ENCODE measurements at places on chromosomes 6 and 20.

- DNase-seq = no peak
Observed at GRCh38 chr20:47392015-47392720, 35.7 kb upstream of the ZMYND8 start.

DNA sequence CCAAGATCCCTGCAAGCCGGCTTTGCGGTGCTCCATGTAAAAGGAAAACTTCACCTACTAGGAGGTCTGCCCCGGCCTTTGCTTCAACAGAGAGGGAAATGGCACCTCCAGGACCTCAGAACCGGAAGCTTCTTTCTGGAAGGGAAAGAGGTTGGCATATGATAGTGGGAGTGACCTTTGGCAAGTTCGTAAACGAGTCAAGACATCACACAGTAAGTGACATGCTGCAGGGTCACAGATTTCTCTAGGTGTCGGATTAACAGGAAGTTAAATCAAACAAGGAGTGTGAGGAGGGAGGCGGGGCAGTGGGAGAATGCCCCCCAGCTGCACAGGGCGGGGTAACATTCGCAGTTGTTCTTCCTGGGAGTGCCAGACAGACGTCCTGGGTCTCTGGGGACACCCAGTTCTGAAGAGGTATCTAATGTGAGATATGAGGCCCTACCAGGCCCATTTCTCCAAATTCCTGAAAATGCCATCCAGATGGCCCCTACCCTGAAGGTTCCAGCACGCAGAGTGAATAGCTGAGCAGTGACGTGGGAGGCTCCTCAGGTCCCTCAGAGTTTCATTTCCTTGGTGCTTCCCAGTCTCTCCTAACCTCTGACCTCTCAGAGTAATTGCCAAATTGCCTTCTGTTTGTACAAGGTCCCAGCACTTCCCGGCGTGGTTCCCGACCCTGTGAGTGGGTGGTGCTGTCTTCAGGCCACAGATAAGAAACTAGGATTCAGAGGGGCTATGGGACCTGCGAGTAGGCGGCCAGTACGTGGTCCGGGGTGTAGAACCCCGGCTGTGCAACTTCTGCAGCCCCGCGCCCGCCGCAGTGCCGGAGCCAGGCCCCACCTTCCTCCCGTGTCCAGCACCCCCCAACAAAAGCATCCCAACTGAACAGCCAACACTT lies 1.9 kb downstream of the RRBP1 start:
- peak; percentile 21 for DNase-seq

DNA sequence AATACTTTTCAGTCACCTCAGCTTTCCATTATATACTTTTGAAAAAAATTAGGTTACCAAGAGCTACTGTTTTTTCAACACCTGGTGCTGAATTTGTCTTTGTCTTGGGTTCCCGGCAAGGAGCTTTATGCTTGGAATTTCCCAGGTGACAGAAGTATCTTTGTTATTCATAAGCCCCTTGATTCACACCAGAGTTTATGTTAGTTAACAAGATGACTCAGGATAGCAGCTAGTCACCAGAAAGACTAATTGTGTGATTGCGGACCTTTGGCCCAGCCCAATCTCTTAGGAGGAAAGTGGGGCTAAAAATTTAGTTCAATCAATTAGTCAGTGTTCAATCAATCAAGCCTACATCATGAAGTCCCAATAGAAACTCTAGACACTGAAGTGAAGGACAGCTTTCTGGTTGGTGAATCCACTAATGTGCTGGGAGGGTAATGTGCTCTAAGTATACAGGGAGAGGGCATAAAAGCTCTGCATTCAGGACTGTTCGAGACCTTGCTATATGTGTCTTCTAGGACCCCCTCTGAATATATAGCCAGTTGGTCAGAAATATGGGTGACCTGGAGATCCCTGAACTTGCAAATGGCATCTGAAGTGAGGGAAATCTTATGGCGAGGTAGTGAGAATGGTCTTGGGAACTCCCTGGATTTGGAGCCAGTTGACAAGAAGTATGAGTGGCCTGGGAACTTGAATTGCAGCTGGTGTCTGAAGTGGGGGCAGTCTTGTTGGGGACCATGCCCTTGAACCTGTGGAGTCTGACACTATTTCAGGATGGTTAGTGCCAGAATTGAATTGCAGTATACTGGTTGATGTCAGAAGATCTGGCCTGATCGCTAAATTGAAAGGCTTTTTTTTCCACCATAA lies 16.2 kb downstream of the TMEM30A start:
- no peak for DNase-seq

DNA sequence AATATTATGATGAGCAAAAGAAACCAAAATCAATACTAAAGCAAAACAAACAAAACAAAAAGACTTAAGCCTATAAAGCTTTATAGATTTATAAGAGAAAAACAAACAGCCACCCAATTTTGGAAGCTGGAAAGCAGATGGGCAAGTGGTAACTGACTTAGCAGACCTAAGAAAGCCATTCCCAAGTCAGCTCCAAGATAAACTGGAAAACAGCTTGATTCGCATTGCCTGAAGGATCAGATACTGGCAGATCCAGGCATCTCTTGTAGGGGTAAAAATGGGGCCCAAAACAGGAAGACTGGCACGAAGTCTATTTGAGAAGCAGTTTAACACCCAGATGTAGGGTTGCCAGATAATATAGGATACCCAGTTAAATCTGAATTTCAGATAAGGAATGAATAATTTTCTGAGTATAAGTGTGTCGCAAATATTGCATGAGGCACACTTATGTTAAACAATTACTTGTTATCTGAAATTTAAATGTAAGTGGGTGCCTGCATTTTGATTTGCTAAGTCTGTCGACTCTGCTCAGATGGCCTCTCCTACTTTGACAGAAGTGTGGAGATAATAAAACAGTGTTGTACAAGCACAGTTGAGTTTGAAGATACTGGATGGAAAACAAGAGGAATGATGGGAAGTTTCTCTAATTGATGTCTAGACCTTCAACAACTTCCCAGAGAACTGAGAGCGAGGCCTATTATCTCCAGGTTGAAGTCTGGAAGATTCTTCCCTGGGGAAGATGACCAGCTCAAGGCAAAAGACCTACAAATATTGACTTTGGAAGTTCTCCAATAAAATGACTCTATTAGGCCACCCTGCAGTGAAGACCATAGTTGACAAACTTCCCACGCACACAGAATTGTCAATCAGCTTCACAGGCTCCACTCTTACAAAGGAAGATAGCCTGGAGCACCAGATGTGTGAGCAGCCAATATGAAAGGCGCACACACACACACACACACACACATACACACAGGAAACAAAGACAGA lies 113.4 kb downstream of the FAM50B start:
- DNase-seq = no peak

- DNase-seq = no peak
Observed at GRCh38 chr6:80321011-80321410, 214.5 kb downstream of the BCKDHB start.

GRCh38 chr6:25302677-25303128 lies 23.5 kb downstream of the CARMIL1 start:
- DNase-seq = no peak

DNA sequence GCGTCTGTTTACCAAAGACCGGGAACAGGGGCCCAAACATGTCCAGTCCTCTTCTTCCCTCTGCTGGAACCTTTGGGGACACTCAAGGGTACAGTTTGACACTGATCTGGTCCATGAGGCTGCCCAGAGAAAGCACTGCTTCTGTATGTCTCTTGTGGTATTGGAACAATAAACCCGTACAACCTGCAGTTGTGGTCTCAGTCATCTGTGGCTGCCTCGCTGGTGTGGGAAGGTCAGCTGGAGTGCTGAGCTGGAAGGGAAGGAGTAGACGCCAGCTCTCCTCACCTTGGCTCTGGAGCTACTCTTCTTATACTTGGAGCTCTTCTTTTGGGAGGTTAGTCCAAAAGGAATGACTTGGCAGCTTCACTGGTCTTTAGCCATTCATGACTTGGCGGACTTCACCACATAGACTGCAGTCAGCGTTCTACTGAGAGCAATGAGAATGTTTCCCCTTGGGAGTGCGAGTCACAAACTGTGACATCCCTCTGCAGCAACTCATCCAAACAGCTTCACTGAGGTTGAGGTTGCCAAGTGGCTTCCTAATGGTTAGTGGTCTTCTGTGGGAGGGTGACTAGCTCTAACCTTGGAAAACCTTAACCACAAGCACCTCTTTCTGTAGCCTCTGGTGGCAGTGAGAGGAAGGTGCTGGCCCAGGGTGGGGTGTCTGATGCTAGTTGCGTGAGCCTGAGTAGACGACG lies 81.2 kb downstream of the ASXL1 start:
- no peak for DNase-seq

DNA sequence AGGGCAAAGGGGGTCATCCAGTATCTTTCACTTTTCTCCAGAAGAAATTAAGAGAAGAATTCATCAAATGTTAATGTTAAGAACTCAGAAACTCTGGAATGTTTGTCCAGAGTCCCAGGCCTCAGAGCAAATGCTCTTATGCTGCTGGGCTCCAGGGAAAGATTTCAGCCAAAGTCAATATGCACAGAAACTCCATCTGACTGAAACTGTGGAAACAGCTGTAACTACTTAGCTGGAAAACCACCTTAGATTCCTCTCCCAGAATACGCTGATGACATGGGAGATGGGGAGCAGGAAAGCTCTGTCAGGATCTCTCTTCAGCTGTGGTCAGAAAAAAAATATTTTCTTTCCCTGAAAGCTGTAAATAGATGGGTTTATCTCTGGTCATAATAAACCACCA lies 559.6 kb downstream of the RFPL4B start:
- no peak for DNase-seq

- no peak for DNase-seq
Observed at GRCh38 chr20:48681201-48681872, 146.5 kb downstream of the PREX1 start.

- DNase-seq = no peak
Observed at GRCh38 chr6:19713984-19714383, 123.2 kb upstream of the ID4 start.

DNA sequence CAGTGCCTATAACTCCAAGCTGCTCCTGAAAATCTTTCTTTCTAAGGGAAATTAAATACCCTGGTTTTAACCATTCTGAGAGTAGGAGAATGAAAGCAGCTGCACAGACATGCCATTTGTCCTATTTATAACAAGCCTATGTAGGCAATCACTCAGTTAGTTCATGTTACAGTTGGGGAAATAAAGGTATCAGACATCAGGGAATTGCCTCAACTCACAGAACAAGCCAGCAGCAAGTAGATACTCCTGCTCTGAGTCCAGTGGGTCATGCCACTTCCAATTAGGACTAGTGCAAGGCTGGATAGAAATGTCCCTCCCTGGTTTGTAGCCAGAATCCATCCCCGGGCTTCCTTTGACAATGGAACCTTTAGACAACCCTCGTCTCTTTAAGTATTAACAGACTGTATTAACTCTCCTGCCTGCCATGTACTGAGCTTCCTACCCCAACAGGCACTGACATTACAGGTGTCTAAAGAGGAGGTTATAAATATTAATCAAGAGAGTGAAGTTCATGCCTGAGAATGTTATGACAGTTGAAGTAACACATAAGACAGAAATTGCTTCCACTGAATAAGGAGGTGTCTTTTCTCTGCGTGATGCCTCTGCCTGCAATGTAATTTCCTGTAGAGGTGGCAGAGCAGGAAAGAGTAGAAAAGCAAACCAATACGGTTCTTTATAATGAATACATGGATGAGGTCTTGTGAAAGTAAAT lies 28.0 kb upstream of the MARCKS start:
- DNase-seq = no peak

- DNase-seq = peak; percentile 63
Observed at GRCh38 chr20:1734269-1734858, 76.8 kb upstream of the SIRPG start.

DNA sequence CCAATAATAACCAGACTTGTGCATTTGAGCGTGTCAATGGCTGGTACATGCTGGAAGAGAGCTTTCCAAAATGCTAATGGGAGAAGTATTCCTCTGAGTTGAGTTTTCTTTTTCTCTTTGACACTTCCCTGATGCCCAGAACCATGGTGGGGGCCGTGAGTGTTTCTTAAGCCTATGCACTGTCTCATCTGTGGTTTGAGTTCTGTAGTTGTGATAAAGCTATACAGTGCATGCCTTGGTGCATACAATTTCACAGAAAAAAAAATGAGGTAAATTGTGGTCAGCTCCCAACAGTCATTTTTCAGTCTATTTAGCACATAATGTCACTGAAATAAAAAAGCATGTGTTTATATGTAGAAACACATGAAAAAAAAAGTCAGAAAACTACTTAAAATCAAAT lies 204.8 kb downstream of the HDGFL1 start:
- no peak for DNase-seq

- no peak for DNase-seq
Observed at GRCh38 chr6:134250776-134251175, 67.1 kb downstream of the SGK1 start.

- DNase-seq = no peak
Observed at GRCh38 chr6:5280920-5281319, 19.6 kb downstream of the FARS2 start.

DNA sequence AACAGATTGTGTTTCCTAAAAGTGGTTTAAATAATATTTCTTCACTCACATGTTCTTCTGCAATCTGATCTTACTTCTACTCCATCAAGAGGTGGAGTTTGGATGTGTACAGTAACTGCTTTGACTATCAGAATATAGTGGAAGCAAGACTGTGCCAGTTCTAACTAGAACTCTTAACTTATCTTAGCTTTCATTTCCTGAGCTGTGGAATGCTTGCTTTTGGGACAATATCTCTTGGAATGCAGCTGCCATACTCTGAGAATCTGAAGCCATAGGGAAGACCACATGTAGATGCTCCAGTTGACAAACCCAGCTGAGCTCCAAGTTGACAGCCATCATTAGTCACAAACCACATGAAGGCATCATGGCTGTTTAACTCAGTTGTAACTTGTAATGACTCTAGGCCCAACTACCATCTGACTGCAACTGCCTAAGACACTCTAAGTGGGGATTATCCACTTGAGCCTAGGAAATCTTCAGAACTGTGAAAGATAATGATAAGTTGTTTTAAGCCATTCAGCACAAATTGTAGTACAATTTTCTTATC lies 40.8 kb upstream of the MAN1A1 start:
- DNase-seq = no peak

DNA sequence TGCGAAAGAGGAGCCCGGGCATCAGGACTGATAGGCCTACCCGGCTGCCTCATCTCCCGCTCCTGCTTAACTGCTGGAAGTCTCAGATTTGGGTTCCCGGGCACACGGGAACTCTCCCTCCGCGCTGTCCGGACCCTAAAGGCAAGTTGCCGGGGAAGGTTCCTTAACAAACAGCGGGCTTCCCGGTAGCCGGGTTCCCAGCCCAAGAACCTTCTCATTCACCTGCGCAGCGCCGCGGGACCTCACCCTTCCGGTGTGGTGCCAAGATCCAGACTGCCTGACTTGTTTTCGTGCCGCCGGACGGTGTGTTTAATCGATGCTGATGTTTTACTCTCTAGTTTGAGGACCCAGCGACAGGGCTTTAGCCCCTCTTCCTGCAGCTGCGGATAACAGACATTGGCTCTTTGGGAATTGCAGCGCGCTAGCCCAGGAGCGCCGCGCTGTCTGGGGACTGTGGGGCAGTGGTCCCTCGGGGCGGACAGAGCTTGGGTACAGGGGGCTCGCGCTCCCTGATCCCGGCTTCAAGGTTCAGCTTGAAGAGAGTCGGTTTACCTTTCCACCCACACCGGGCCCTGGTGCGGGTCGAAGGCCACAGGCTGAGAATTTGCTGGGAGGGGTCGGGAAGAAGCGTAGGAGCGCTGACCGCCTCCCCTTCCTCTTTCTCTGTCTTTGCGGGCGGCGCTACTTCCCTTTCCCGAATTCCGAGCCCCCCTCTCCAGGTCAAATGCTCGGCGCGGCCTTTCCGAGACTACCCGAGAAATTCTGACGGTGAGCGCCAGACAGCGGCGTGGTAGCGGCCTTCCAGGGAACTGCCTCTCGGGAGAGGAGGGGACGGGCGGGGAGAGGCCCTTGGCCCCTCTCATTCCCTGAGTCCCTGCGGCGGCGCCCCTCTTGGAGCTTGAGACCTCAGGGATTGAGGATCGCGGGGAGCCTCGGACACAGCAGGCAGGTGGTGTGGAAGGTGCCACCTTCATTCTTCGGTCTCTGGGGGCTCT lies 17.2 kb downstream of the ABT1 start:
- DNase-seq = peak; percentile 19

Measured in CD4-positive, alpha-beta T cell treated with Interleukin-1 beta for 1 hour (primary cell).